ENCODE measurements at places on chromosomes 3 and 15. TPM values are rescaled to one million over a fixed set of nuclear protein-coding genes. Genes with fewer than 3 reads are reported as not detected.

LMAN1L gene
- not detected for total RNA-seq

MORC1 gene
- not detected for total RNA-seq

DUOXA2 gene
- total RNA-seq = not detected

CD200 gene
- 3.6 TPM for total RNA-seq

AMT gene
- total RNA-seq = 1.2 TPM

ZNF445 gene
- 9.4 TPM for total RNA-seq

THRB gene
- total RNA-seq = 0.38 TPM

STRA6 gene
- total RNA-seq = not detected

VEPH1 gene
- total RNA-seq = 107 TPM

ZPLD1 gene
- 0.09 TPM for total RNA-seq

CLDN1 gene
- total RNA-seq = 0.47 TPM

SERPINI2 gene
- total RNA-seq = not detected

SLC2A2 gene
- total RNA-seq = not detected

Measured in endothelial cell of coronary artery (primary cell).